Fibroblast of skin of right biceps (primary cell): ENCODE measurements at places on chromosomes 12 and 14.

DNA sequence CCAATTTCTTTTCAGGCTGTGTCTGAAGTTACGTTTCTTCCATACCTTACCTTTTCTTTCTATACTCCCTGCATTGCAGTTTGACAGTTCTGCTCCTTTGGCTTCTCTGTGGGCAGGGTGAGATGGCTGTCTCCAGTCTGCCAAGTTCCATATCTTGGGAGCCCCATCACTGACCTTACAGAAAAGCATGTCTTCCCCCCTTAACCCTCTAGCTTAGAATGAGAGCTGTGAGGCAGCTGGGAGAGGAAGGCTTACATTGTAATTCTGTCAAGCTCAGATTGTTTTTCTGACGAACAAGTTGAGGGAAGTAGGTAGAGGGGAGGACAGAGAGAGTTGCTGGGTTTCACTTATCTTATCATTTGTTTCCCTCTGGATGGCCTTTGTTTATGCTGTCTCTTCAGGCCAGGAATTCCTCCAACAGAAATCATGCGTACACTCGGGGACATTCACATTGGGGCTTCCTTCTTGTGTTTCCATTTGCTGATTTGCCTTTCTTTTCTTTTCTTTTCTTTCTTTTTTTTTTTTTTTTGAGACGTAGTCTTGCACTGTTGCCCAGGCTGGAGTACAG, 9.3 kb downstream of the DAAM1 start:
- no peak for DNase-seq

- no peak for DNase-seq
Measured at GRCh38 chr12:114697741-114698565, 14.0 kb upstream of the TBX3 start.

- no peak for DNase-seq
Measured at GRCh38 chr12:13046964-13047363, 2.8 kb downstream of the FAM234B start.

DNA sequence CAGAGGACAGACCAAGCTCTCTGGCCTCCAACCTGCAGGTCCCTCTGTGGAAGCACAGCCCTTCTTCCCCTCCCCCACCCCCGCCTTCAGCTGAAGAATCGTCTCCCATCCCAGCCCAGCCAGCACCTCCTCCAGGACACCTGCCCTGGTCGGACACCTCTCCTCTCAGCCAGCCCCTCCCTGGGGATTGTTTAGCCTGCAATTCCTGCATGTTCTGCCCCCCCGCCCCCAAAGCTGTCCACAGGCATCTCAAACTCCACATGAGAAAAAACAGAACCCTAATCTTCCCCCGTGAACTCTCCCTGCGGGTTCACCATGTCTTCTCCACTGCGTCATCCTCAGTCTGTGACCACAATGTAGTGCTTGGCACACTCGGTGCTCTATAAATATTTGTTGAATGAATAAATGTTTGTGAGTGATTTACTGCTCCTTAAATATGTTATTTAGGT, 24.1 kb downstream of the PRIMA1 start:
- peak; percentile 55 for DNase-seq

GRCh38 chr12:19894803-19895202, 455.5 kb downstream of the AEBP2 start:
- no peak for DNase-seq

- DNase-seq: no peak
Measured at GRCh38 chr12:63945777-63946176, 101.3 kb downstream of the SRGAP1 start.
